A549 treated with AZD2906 at 1 μM for 4 hours (cell line): ENCODE measurements at places on chromosomes 13 and 19. TPM values are rescaled to one million over a fixed set of nuclear protein-coding genes. Genes with fewer than 3 reads are reported as not detected.

ZNF625 gene
- not detected in 5 replicates for total RNA-seq

B3GNT3 gene
- 3.8 to 4.5 TPM (median 4.2 TPM) in 5 replicates for total RNA-seq

NKG7 gene
- total RNA-seq = not detected in 5 replicates

DMPK gene
- 29.1 to 45.4 TPM (median 40.2 TPM) in 5 replicates for total RNA-seq

ZNF155 gene
- total RNA-seq = 2.3 to 3.9 TPM (median 2.7 TPM) in 5 replicates
